SHP77 (cell line): ENCODE measurements at places on chromosomes 2 and 18.
A peak's percentile ranks its signal among the peaks of the same experiment; 100 is the strongest.

GRCh38 chr2:160533482-160533881, 39.9 kb upstream of the RBMS1 start:
- no peak for DNase-seq

GRCh38 chr18:51753365-51754057, 556.0 kb upstream of the MEX3C start:
- DNase-seq, result no peak

DNA sequence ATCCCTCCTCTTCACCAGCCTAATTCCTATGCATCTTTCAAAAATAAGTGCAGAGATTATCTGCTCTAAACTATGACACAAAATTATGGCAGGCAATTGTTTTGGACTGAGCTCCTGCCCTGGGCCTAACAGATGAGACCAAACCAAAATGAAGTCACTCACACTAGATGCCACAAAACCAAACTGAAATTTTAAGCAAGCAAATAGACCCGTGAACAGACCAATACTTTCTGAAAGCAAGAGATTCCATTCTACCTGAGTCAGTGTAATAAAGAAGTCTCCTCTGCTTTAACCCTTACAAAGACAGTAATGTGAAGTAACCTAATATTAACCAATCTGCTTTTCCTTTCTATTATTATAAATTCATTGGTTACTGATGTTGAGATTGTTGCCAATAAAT, 84.3 kb downstream of the RIT2 start:
- no peak for DNase-seq

GRCh38 chr18:31439807-31440325, 7.7 kb upstream of the DSG3 start:
- DNase-seq, result no peak

GRCh38 chr2:106885329-106885728, 638 bp downstream of the ST6GAL2 start:
- DNase-seq, result no peak

GRCh38 chr2:60954139-60954538, 63.4 kb upstream of the PEX13 start:
- no peak for DNase-seq

DNA sequence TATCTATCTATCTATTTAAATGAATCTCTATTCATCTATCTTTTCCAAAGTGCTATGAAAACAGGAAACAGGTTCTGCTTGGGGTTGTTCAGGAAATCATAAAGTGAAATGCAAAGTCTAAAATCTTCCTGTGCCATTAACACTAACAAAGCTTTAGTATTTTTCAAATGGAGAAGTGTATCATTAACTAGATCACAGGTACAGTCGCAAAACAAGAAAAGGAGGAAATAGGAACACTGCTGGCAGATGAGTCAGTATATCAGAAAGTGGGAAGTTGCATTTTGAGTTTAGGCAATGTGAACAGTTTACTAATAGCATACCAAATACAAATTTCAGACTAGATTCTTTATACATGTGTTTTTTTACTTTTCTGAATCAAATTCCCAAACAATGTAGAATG, 888.5 kb upstream of the FSHR start:
- DNase-seq, result no peak

DNA sequence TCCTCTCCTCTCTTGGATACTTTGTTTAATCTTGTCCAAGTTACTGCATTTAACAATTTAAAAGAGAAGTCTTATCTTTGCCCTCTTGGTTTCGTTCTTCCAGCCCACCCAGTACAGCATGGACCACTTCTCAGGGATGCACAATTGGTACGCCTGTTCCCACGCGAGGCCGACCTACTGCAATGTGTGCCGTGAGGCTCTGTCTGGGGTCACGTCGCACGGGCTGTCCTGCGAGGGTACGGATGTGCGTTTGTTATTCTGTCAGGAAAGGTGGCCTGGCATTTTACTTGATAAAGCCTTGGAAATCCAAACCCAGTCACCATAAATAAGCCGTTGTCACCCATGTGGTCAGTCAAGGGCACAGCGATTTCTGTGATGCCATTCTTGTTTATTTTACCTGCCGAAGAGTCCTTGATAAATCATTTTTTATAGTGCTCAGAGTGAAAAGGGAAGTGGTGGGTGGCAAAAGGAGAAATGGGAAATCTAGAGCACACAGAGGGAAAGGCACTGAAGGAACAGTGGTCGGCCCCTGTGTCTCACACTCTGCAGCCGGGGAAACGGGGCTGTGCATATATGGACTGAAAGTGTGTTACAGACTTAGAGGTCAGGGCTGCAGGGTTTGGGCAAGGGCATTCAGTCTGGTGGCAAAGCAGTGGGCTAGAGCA, 80.5 kb downstream of the DGKD start:
- DNase-seq, result no peak

DNA sequence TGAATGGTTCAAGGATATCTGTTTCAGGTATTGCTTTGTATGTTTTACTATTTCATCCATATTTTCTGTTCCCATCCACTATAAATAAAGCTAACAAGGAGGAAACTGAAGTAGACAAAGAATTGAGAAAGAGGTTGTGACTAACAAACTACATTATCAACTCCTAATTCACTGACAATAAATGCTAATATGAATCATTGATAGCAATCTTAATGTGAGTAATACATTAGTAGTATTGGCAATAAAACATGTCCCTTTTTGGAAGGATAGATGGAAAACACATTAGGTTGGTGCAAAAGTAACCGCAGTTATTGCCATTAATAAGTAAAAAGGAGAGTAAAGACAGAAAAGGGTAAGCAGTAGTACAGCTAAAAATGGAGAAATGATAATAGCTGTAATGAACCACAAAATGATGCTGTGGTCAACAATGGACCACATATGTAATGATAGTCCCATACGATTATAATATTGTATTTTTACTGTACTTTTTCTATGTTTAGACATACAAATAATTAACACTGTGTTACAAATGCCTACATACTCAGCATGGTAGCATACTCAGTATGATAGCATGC, 104.7 kb downstream of the THADA start:
- DNase-seq, result no peak

GRCh38 chr2:25664183-25664964, 9.0 kb downstream of the DTNB start:
- peak; percentile 76 for DNase-seq

GRCh38 chr2:120910956-120911951, 175.6 kb downstream of the GLI2 start:
- DNase-seq, result no peak

GRCh38 chr2:73938718-73939352, 12.2 kb downstream of the DGUOK start:
- DNase-seq, result no peak

- DNase-seq, result no peak
Observed at GRCh38 chr2:230840301-230840700, 24.4 kb upstream of the ITM2C start.

- DNase-seq, result no peak
Observed at GRCh38 chr2:177295484-177295883, 31.0 kb upstream of the NFE2L2 start.

- DNase-seq, result no peak
Observed at GRCh38 chr2:61993422-61994024, 88.0 kb downstream of the COMMD1 start.

- DNase-seq, result no peak
Observed at GRCh38 chr18:35153609-35154272, 87.1 kb upstream of the ZNF397 start.

GRCh38 chr2:121019756-121020155, 265.2 kb downstream of the TFCP2L1 start:
- no peak for DNase-seq

DNA sequence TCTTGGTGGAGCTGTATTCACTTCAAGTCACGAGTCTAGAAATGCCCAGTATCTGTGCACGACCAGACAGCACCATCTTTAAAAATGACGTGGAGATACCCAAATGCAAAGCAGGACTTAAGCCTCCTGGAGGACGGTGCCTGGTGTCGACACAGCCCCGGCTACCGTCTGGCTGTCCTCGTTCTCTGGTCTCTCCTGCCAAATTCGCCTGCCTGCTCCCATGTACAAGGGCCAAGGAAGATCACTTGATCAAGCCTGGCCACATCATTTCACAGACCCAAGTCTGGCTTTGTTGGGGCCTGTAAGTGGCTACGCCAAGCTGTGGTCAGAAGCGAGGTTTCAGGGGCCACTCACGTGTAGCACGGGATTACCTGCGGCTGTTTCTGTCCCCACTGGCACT, 9.4 kb downstream of the ODC1 start:
- no peak for DNase-seq

DNA sequence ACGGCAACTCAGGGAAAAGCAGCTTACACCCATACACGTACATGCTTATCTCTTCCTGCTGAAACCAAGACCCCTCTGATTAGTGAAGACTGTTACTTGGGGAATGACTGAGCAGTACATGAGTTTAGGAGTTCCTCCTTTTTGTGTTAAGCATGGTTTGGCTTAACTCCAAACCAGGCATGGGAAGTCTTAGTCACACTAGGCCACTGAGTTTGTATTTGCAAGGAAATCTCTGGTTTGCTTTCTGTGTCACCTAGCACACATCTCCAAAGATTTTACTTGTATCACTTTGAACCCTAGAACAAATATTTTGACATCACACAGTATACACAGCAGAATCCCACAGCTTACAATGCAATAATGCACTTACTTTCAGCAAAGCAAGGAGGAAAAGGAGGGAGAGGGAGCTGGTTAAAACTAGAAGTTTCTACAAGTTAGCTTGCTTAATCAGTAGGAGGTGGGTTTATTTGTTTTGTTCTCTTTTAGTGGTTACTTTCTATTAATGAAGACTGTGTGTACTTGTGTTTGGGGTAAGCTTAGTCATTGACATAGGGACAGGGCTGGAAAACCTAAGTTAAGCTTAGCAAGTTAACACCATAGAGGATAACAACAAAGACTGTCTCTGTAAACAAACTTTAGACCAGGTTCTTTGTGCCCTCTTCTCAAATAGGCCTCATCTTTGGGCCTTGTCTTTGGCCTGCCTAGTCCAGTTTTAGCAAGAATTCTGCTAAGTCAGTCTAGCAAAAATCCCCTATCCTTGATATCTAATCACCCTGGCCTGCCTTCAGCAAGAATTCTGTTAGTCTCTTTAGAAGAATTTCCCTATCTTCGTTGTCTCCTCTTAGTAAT, 219.4 kb downstream of the MREG start:
- no peak for DNase-seq

- DNase-seq, result no peak
Observed at GRCh38 chr2:237875256-237876060, 16.0 kb downstream of the RAMP1 start.

DNA sequence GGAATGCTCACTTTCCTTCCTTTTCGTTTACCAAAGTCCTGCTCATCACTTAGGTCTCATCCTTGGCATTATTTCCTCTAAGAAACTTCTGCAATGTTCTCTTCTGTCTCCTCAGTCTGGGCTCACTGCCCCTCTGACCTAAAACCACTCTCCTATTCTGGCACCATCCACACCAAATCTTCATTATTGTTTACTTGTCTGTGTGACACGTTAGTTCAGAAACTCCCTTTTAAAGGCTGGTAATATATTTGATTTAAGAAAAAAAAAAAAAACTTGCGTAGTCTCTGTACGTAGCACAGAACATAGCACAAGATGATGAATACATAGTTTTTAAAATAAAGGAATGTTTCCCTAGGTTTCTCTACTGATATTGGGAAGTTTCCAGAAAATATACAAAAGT, 118.8 kb upstream of the CAVIN2 start:
- no peak for DNase-seq

DNA sequence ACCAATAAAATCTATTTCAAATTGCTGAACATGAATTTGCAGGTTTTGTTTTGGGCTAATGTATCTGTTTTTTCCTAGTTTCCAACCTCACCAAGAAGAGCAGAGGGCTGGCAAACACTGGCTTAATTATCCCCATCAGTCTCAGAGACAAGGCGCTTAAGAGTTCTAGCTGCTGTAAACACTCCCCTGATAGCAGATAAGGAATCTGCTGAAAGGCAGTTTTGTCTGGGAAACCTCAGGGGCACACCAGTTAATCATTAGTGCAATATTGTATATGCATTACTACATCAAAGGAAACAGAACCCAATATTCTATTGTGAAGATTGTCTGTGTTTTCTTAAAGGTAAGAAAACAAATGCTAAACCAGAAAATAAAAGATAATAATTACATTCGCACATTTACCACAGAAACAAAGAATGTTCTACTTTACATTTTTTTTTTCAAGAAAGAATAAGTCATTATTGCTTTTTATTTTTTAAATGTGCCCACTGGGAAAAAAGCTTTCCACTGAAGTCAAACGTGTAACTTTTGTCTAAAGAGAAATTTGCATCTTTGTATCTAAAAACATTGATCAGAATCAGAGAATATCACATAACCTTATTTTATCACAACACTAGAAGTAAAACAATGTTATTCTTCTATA, 179.1 kb downstream of the ERBB4 start:
- no peak for DNase-seq

DNA sequence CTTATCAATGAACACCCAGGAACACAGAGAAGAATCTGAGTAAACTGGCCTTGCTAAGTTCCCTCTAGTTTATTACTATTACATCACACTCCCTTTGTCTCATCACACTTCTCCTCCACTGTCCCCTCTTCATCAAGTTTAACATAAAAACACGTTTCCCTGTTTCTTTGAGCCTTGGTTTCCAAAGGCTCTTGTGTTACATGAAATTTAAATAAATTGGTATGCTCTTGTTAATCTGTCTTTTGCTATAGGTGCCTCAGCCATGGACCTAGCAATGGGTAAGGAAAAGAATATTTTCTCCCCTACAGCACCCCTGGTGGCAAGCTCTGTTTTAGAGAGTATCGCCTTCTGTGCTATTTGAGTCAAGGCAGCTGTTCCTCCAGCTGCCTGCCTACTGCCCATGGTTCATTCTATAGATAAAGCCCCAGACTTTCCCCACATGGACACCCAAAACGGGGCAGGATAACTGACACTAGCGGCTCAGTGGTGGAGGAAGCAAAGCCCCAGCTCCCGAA, 31.8 kb downstream of the TGIF1 start:
- DNase-seq, result peak; percentile 49

DNA sequence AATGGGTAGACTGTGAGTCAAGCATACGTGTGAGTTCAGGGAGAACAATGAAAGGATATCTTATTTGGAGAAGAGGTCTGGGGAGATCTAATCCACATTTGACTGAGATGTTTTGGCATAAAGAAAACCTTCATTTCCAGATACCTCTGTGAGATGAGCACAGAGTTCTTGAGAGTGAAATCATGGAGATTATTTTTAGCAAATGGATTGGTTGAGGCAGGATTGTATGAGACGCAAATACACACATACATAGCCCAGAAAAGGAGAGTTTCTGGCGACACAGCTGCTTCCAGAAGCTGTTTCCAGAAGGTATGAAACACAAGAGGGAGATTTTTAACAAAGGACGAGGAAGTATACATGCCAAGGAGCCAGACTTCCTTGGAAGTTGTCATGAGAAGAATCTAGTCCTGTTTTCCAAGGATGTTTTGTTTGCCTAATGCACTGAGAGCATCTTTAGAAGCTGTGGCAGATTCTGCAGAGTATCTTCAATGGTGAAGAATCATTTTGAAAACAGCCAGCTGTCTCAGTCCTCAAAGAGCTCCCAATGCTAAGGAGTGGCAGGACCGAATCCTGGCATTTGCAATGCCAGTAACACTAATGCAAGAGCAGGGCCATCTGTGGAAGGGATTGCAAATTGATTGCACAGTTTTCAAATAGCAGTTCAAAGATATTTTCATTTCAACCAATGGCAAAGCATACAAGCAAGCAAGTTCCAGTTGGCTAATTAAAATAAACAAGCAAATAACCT, 177.2 kb downstream of the SETBP1 start:
- no peak for DNase-seq

- DNase-seq, result no peak
Observed at GRCh38 chr2:179650420-179650819, 211.0 kb downstream of the ZNF385B start.
